ENCODE measurements at places on chromosomes 16 and 17. TPM values are rescaled to one million over a fixed set of nuclear protein-coding genes. Genes with fewer than 3 reads are reported as not detected.

GRCh38 chr16:10601444-10602408 lies 21.3 kb upstream of the EMP2 start:
- no peak overlapping the region for H3K4me3 ChIP-seq
- H3K27me3 ChIP-seq = peaks cover 1% of the 10 kb centered on the region
- H3K4me1 ChIP-seq = peaks cover 35% of the 10 kb centered on the region
- no peak for DNase-seq
- H3K27ac ChIP-seq = no peak overlapping the region

- no peak overlapping the region for H3K4me3 ChIP-seq
- H3K36me3 ChIP-seq = no peaks in the 10 kb centered on the region
- peaks cover 16% of the 10 kb centered on the region for H3K27me3 ChIP-seq
- no peak overlapping the region for H3K27ac ChIP-seq
Observed at GRCh38 chr16:10196999-10197398, 14.8 kb upstream of the GRIN2A start.

- no peaks in the 10 kb centered on the region for H3K27me3 ChIP-seq
- DNase-seq = peak; percentile 14
- H3K4me3 ChIP-seq = no peak overlapping the region
- H3K36me3 ChIP-seq = no peaks in the 10 kb centered on the region
Observed at GRCh38 chr16:68704232-68704867, 32.7 kb upstream of the CDH1 start.

- peaks cover 16% of the 10 kb centered on the region for H3K36me3 ChIP-seq
- peaks cover 52% of the 10 kb centered on the region for H3K4me1 ChIP-seq
- peak overlapping the region; percentile 40 for H3K27ac ChIP-seq
- H3K4me3 ChIP-seq = peak overlapping the region; percentile 10
- DNase-seq = peak; percentile 19
Observed at GRCh38 chr16:22300427-22301071, 3.3 kb downstream of the POLR3E start.

DNA sequence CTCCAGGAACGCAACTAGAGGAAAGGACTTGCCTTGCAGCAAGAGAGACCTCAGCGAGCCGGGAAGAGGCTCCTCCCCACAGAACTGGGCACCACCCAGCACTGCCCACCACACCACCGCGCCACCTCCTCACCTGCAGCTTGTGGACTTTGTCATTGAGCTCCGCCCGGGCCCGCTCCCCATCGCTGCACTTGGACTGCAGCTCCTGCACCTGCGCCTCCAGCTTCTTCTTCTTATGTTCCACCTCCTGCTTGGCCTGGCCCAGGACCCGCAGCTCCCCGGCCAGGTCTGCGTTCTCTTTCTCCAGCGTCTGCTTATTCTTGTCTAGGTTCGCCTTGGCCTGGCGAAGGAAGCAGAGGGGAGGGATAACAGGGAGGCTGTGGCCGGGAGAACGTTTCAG lies 76.7 kb downstream of the NDE1 start:
- no peak for DNase-seq
- no peak overlapping the region for H3K4me3 ChIP-seq
- H3K27ac ChIP-seq = peak overlapping the region; percentile 68
- peaks cover 19% of the 10 kb centered on the region for H3K36me3 ChIP-seq
- no peaks in the 10 kb centered on the region for H3K27me3 ChIP-seq
- no peaks in the 10 kb centered on the region for H3K4me1 ChIP-seq

Gene PKMYT1
- polyA plus RNA-seq = 0.69 TPM

- no peak for DNase-seq
- peaks cover 10% of the 10 kb centered on the region for H3K27me3 ChIP-seq
- no peak overlapping the region for H3K4me3 ChIP-seq
- no peak overlapping the region for H3K27ac ChIP-seq
Observed at GRCh38 chr16:554640-555365, 5.4 kb upstream of the PRR35 start.

GRCh38 chr16:5393070-5393469 lies 295.5 kb upstream of the EEF2KMT start:
- H3K27me3 ChIP-seq = peaks cover under 1% of the 10 kb centered on the region
- no peaks in the 10 kb centered on the region for H3K4me1 ChIP-seq
- no peak for DNase-seq
- no peak overlapping the region for H3K4me3 ChIP-seq

- DNase-seq = no peak
- H3K27ac ChIP-seq = no peak overlapping the region
- no peak overlapping the region for H3K4me3 ChIP-seq
- peaks cover 14% of the 10 kb centered on the region for H3K27me3 ChIP-seq
Observed at GRCh38 chr16:22623351-22623781, 112.7 kb downstream of the NPIPB5 start.

DNA sequence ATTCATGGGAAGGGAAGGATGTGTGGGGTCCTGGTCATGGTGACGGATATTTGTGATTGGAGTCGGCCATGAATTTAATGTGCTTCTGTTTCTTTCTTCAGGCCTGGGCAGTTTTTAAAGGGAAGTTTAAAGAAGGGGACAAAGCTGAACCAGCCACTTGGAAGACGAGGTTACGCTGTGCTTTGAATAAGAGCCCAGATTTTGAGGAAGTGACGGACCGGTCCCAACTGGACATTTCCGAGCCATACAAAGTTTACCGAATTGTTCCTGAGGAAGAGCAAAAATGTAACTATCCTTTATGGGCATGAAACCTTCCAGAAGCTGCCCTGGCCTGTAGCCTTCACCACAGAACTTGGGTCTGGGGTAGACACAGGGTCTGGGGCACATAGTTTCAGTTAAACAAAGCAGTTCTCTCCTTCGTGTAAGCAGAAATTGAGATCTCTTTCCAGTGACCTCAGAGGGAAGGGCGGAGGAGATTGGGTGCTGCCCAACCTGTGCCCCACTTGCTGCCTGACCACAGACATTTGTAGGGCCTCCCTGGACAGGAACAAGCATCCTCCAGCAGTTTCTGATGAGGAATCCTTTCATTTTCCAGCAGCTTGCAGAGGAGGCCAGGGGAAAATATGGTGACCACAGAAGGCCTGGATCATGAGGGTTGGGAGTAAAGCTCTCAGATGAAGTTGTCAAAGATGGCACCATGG lies 10.1 kb downstream of the IRF8 start:
- no peaks in the 10 kb centered on the region for H3K27me3 ChIP-seq
- H3K36me3 ChIP-seq = peaks cover 42% of the 10 kb centered on the region
- peak overlapping the region; percentile 98 for H3K27ac ChIP-seq
- DNase-seq = no peak
- H3K4me1 ChIP-seq = peaks cover 93% of the 10 kb centered on the region

Gene SDK2
- polyA plus RNA-seq = 0.10 TPM

- DNase-seq = no peak
- peaks cover 16% of the 10 kb centered on the region for H3K4me1 ChIP-seq
- H3K36me3 ChIP-seq = peaks cover 6% of the 10 kb centered on the region
- H3K27me3 ChIP-seq = no peaks in the 10 kb centered on the region
Observed at GRCh38 chr17:46082257-46082656, 83.2 kb downstream of the STH start.

Gene FZD2
- polyA plus RNA-seq = 0.21 TPM

DNA sequence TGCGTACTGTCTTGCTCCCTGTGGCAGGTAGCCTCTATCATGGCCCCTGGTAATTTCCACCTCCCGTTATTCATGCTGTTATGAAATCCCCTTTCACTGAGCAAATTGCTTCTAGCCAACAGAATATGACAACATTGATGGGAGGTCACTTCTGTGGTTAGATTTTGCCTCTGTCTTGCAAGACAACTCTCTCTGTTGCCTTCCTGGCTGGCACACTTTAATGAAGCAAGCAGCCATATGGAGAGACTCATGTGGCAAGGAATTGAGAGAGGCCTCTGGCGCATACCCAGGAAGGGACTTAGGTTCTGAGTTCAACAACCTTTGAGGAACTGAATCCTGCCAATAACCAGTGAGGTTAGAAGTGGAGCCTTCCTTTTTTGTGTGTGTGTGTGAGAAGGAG lies 51.8 kb upstream of the GPRC5B start:
- H3K27ac ChIP-seq = no peak overlapping the region
- no peak for DNase-seq
- H3K4me3 ChIP-seq = no peak overlapping the region
- H3K36me3 ChIP-seq = no peaks in the 10 kb centered on the region

Gene KRT32
- polyA plus RNA-seq = not detected
